GOT3 (cell line): ENCODE measurements at places on chromosomes 11 and 22.

- no peak for DNase-seq
These were observed 21.6 kb downstream of the C11orf86 start for GRCh38 chr11:66996609-66997273.

- DNase-seq = no peak
These were observed 55.8 kb downstream of the IRAG1 start for GRCh38 chr11:10637731-10638151.

DNA sequence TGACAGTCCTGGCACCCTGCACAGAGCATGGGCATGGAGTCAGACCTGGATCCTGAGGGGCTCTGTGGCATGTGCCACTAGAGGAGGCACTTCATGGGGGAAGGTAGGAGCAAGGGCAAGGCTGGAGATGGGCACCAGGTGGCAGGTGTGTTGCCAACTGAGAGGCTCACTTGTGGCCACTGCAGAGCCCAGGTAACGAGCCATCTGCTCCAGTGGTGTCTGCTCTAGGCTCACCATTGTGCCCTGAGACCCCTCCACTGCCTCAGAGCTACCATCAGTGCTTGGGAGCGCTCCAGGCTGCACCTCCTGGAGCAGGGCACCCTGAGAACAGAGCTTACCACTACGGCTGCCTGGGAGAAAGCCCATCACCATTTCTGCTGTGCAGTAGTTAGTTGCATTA lies 1.3 kb upstream of the ZDHHC8 start:
- no peak for DNase-seq

DNA sequence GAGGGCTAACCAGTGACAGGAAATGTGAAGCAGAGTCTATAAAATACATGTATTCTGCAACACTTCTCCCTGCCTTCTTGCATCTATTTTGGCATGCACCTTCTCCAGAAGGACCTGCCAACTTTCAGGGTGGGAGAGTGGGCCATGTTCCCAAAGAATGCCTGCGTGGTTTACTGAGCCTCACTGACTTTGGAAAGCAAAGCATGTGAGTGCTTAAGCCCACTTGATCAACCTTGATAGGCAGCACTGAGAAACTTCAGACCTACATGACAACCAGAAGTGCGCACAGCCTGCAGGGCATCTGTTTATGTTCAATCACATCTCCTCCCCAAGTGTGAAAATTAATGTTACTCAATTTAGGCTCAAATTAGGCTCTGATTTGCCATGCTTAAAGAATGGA lies 69.2 kb downstream of the AMOTL1 start:
- no peak for DNase-seq
